Stimulated activated CD4-positive, alpha-beta T cell treated with anti-CD3 and anti-CD28 coated beads, Interleukin-15, amount 100 ng/mL, for 1 hour (primary cell): ENCODE measurements at places on chromosomes 13 and 19.
A peak's percentile ranks its signal among the peaks of the same experiment; 100 is the strongest.

DNA sequence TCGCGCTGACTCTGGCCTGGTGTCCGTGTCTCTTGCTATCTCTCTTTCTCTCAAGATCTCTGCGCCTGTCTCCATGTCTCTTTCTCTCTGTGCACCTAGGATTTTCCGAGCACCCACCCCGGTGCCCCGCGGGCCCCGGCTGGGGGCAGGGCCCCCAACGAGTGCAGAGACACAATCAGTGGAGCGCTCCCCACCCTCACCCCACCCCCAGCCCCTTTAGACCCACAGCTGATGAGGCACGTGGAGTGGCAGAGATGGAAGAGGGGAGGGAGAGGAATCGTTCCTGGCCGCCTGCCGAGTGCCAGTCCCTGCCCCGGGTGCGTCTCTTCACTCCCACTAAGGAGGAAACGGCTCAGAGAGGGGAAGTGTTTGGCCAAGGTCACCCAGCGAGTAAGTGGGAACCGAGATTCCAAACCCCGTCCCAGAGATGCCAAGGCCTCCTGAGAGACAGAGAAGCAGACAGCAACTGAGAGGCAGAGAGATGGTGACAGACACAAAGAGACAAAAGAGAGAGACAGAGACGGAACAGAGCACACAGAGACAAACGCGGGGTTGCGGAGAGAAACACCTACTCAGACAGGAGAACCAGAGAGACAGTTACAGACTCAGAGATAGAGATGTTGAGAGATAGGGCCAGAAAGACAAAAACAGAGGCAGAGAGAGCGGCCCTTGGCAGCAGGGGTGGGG lies 626 bp upstream of the BCL3 start:
- no peak for DNase-seq

GRCh38 chr19:47322058-47322457 lies 9.9 kb upstream of the C5AR2 start:
- DNase-seq = no peak

DNA sequence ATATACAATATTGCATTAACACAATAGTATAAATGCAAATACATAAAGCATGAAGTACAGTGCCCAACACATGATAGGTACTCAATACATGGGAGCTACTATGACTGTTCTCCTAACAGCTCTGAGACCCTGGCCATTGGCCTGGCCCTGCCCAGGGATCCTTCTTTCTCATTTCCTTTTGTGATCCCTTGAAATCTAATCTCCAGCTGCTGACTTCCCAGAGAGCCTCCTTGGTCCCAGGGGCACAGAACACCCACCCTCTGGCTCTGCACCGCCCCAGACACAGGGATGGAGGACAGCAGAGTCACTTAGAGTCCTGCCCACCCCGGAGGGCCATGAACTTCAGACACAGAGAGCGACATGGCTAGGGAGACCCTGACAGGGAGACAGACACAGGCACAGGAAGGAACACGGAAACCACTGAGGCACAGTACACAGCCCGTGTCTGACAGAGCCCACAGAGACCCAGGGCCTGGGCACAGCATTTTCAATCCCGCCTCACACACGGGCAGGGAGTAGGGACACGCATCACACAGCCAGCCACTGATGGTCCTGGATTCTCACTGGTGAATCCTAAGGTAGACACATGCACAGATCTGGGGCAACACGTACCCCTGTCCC lies 4.2 kb upstream of the SYCN start:
- no peak for DNase-seq

DNA sequence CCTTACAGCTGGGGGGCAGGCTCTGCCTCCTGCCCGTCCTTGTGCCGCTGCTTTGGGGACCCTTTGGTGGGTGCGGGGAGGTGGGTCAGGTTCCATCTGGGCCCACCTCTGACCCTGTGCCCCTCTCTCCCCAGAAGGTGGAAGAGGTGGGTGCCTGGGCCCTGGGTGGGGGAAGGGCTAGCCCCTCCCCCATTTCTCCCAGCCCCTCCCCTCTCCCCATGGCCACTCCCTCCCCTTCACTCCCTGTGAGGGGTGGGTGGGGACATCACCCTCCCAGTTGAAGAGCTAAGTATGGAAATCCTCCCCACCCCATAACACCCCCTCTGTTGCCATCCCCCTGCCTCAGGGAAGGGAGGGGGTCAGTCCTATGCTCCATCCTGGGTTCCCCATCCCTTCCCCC lies 14.2 kb downstream of the ARHGEF1 start:
- no peak for DNase-seq

DNA sequence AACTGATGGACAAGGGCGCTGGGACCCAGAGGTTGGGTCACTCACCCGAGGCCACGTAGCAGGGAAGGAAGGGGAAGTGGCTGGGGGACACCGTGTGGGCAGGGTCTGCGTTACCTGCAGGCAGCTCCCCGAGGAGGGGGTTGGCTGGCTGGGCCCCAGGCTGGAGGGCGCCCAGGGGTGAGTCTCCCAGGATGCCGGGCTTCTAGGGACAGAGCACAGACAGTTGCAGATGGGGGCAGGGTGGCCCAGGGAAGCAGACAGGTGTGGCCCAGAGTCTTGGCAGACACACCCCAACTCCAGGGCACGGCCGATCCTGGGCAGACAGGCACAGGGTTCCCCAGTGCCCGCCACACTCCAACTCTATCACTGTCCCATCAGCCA lies 5.6 kb upstream of the FDX2 start:
- no peak for DNase-seq

GRCh38 chr19:8571006-8571411 lies 6.2 kb downstream of the MYO1F start:
- peak; percentile 37 for DNase-seq

DNA sequence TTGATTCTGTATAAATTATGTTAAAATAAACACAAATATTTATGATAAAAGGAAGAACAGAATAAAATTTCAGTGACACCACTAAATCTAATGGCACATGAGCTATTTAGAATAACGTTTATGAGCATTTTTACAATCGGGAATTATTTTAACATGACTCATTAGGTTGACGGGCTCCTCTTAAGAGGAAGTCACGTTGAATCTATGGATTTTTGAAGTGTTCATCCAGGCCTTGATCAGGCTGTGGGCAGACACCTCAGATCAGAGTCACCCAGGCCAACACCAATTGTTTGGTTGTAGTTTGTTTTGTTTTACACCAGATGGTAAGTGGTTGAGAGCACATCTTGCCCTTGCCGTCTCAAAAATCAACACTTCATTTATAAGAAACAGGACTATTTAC lies 257.8 kb downstream of the FOXO1 start:
- no peak for DNase-seq

DNA sequence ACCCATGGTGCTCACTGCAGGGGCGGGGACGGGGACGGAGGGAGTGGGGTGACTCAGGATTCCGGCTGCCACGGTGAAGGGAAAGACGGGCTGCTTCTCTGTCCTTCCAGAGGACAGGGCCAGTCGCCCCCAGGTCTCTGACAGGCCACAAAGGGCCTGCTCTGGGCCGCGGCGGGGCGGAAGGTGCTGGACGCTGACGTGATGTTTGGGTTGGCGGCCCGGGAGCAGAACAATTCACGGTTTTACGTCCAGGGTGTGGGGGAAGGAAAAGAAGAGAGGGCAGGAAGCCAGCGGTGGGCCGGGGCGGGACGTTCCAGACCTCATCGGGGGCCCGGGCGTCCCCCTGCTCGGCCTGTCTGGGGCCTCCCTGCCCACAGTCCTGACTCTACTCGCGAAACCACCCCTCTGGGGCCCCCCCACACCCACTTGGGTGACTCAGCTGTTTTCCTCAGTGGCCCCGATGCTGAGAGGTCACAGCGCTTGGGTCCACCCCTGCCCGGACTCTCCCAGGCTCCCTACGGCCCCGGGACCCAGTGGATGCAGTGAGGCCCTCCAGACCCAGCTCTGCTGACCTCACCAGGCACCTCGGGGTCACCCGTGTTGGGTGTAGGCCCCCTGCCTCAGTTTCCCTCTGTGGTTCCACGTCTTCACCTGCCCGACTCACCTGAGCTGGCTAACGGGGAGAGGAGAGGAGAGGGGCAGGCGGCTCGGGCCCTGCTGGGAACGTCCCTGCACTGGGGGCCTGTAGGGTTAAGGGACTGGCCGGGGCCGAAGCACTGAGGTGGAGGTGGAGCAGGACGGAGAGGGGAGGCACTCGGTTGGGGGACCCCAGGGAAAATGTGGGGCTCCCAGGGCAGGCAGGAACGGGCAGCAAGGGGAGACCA lies 29.2 kb downstream of the PIP5K1C start:
- no peak for DNase-seq

DNA sequence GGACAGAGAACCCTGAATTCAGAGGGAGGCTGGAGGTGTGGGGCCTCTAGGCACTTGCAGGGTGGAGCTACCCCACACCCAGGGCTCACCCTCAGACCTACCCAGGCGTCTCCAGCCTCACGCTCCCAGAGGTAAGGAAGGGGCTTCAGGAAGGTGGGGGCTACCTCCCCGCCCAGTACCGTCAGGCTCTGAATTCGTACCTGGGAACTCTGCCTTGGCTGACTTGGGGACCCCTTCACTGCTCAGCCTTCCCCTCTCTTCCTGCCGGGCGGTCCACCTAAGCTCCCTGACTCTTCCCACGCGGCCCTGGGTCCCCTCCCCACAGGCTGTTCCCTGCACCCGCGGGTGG lies 28.5 kb upstream of the PARP4 start:
- no peak for DNase-seq

DNA sequence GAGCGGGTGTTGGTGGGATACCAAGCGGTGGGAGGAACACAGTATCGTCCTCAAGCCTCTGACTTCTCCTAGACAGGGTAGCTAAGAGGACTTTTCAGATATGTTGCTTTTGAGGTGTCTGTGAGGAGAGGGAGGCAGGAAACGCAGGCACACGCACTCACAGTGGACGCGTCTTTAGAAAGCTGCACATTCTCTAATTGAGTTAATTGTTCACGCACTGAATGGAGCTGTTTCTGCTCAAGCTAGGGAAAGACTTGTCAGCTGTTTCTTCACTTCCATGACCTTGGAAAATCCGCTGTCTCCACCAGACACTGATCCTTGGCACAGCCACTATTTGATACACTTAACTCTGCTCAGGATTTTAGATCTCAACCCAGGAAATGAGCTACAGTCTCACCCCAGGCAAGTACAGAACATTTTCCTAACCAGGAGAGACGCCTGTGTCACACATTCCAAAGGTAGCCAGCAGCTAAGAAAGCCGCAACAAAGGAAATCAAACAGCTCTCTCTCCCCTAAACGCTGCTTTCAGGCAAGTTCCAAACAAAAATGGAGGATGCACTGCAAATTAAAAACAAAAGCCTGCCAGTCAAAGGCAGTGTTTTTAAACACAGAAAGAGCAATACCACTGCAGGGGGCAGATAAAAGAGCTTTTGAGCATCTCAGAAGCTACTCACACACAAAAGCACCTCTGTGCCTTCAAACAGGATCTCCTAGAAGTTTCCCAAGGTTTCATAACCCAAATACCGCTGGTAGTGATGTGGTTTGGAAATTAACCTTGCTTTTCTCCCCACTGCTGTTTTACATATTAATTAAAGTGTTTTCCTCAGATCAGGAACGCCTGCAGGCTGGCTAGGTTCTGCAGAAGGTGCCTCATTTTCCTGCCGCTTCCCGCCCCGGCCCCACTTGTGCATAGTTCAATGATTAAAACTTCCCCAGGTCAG lies 57.3 kb downstream of the IRS2 start:
- no peak for DNase-seq

- no peak for DNase-seq
These were observed 17.5 kb downstream of the POLR1D start for GRCh38 chr13:27639186-27639585.

DNA sequence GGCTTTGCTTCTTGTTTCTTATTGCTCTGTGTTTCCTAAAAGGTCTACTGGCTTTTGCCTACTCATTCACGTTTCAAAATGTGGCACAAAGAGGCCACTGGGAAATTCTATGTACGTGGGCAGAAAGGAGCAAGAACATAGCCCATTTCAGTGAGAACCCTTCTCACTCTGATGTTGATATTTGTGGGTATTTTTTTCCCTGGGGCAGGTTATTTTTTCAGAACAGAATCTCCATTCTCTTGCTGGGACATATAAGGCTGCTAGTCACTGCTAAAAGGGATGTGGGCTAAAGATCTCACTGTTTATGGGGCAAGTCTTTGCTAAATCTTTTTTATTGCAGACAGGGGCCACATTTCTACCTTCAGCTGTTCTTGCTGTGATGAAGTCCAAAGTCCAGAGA lies 27.1 kb downstream of the EDNRB start:
- DNase-seq = no peak

GRCh38 chr19:11293433-11294389 lies 2.2 kb upstream of the TSPAN16 start:
- peak; percentile 61 for DNase-seq

- no peak for DNase-seq
These were observed 77.4 kb upstream of the ABCC4 start for GRCh38 chr13:95378603-95379002.

DNA sequence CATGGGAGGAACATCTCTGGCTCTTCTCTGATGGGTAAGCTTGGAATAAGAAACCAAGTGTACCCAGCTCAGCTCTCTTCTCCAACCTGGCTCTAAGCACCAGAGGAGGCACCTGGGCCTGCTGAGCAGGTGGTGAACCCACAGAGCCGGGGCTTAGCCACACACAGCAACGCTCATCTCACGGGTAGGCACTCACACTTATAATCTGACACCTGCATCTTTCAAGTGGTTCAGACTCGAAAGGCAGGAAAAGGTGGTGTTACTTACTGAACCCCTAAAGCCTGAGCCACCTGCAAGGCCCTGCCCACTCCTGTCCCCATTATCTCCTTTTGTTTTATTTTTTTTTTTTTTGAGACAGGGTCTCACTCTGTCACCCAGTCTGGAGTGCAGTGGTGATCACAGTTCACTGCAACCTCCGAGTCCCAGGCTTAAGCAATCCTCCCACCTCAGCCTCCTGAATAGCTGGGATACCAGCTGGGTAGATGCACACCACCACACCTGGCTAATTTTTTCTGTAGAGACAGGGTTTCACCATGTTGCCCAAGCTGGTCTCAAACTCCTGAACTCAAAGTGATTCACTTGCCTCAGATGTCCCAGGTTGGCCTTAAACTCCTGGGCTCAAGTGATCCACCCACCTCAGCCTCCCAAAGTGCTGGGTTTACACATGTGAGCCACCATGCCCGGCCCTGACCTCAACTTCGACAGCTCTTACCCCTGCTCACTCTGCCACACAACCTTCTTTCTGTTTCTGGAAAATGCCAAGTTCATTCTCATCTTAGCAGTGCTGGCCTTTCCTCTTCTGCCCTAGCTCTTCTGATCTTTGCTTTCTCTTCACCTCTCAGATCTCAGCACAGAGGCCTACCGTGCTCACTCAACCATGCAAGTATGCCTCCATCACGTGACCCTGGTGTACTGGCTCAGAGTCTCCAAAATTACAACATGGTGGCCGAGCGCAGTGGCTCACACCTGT lies 9.7 kb downstream of the FBXL12 start:
- DNase-seq = no peak

DNA sequence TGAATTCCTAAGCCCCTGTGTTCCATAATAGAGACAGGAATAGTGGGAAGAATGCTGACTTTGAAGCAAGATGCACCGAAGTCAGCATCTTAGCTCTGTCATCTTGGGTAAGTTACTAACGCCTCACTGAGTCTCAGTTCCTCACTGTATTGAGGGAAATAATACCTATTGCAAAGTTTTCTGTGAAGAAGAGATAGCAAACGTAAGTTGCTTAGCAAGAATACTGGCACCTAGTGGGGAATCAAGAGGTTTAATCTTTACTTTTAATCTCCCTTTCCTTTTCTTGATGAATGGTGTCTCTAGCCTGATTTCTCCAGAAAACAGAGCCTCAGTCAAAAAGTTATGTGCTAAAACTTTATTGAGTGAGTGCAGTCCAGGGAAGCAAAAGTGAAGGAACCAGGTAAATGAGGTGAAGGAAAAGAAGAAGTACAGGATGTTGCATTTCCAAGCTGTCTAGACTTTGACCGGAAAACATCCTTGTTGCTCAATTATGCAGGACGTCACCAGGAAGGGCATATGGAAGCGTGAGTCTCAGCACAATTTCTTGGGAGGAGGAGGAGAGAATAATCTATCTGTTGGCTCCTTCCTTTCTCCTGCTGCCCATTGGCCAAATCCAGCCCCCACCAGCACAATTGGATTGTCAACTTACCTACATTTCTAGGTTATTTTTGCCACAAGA lies 210.0 kb downstream of the B3GLCT start:
- DNase-seq = no peak
